ENCODE measurements at places on chromosomes 3 and 15.

- DNase-seq = no peak
These were observed 14.2 kb downstream of the ZNF80 start for GRCh38 chr3:114223143-114223542.

GRCh38 chr3:108569336-108569735 lies 19.9 kb downstream of the CIP2A start:
- no peak for DNase-seq

DNA sequence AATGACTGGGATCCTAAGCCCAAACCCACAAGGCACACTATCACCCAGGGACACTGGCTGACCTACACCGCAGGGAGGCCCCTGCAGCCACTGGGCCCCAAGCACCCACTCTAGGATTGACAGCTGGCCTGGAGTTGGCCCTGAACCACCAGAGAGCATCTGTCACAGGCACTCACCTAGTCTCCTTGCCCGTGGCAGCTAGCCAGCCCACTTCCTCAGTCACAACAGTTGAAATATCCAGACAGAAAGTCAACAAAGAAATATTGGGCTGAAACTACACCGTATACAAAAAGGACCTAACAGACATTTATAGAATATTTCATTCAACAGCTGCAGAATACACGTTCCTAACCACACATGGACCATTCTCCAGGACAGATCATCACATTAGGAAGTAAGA lies 5.2 kb upstream of the SPINK8 start:
- DNase-seq = no peak

GRCh38 chr3:85939074-85939482 lies 980.3 kb downstream of the CADM2 start:
- DNase-seq = peak; percentile 35

DNA sequence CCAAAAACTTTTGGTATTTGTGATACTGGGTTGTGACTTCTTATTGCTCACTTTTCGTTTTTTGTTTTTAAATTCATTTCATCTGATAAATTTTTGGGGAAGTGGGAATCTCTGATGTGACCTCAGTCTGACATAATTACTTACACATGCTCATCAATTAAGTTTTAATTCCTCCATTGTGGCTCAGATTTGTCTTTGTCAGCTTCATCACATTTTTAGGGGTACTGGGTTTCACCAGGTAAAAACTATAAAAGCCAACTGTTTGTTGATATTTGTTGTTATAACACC lies 425.3 kb upstream of the TGFBR2 start:
- no peak for DNase-seq

DNA sequence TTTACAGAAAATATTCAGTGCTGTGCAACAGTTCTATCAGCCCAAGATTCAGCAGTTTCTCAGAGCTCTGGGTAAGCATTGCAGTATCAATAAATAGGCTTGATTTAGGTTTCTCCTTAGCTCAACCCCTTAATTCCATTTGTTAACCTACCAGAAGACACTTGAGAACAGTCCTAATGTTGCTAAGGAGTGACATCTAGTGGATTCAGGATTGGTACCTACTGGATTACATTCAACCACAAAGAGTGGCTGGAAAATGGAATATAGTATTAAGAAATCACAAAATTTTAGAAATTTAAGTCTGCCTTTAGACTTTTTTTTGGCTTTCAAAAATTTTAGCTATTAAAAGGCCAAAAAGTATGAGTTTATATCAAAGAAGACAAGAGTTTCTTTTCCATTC lies 34.7 kb downstream of the POLG start:
- DNase-seq = no peak

DNA sequence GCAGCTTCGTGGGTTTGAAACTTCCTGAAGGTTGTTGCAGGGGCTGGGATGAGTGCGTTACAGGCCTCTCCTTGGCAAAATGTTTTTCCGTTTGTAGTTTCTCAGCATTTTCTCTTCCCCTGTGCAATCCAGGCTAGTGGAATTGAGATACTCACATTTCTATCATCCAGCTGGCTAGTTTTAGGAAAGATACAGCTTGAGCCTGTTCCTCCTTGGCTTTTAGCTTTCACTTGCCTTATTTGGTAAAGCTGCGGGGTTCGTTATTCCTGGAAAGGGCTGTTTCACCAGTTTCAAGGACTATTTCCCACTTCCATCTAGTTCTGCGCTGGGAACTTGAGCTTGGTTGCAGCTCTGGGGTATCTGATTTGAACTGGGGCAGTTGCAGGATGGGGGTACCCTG lies 90.3 kb downstream of the ITPR1 start:
- peak; percentile 53 for DNase-seq

DNA sequence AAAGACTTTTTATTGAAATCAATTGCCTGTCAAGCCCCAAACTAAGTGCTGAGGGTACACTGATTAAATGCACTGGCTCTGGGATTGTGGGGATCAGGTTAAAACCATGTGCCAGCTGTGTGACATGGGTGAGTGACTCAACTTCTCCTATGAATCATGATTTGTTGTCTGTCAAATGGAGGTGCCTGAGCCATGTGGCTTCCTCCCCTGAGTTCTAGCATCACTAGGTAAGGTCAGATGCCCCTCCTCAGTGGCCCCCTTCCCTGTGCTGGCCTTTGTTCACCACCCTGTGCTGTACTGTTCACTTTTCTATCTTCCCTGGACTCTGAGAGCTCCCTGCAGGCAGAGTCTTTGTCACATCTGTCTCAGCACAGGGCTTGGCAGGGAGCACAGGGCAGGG lies 43.6 kb upstream of the ATP2B2 start:
- no peak for DNase-seq

DNA sequence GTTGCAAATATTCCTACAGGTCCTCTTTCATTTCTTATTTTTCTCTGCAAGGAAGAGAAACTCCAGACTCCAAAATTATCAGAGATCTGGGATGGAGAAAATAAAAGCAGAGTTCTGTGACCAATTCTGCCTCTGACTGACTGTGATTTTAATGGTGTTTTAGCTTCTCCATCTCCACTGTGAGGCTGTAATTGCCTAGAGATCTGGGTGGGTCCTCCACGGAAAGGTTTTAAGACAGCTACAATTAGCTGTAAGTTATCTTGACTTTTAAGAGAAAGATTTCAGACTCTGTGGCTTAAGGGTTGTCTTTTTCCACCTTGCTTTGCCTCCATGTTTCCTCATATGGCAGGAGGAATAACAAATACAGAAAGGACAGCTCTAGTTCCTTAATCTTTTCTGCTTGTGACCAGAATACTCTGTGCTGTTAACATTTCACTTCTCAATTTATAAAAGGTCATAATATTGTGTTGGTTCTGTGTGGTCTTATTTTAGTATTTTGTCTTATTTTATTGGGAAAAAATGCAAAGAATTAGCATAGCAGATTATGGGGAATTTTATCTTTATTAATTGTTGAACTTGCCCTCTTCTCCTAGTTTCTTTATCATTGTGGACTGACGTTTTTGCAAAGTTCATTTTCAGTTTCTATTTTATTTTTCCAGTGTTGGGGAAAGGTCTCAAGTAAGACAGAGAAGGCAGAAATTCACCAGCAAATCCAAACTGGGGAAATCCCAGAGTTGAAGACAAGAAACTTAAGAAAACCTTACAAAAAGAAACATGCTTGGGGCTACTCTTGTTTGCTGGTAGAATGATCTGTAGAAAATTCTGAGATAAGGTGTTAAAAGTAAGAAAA lies 157.9 kb downstream of the RAP2B start:
- DNase-seq = no peak

GRCh38 chr15:92451225-92451825 lies 57.6 kb downstream of the ST8SIA2 start:
- no peak for DNase-seq

GRCh38 chr3:139234491-139234890 lies 109.3 kb upstream of the MRPS22 start:
- DNase-seq = no peak

- DNase-seq = no peak
These were observed 651.2 kb downstream of the DIPK2A start for GRCh38 chr3:144622845-144623244.

DNA sequence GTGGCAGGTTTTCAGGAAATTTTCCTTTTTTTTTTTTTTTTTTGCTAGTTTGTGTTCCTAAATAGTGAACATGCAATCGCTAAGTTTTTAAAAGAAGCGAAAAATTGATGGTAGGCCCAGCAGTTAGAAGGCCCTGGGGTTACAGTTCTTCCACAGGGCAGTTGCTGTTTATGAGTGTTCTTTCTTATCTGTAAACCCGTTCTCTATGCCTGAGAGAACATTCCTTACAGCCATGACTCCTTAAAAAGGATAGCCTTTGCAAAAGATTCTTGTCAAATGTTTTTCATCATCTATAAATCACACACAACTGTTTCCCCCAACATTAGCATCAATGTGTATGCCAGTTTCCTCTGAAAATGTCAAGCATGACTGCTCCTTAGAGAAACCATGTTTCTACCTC lies 23.8 kb upstream of the MYZAP start:
- DNase-seq = no peak

DNA sequence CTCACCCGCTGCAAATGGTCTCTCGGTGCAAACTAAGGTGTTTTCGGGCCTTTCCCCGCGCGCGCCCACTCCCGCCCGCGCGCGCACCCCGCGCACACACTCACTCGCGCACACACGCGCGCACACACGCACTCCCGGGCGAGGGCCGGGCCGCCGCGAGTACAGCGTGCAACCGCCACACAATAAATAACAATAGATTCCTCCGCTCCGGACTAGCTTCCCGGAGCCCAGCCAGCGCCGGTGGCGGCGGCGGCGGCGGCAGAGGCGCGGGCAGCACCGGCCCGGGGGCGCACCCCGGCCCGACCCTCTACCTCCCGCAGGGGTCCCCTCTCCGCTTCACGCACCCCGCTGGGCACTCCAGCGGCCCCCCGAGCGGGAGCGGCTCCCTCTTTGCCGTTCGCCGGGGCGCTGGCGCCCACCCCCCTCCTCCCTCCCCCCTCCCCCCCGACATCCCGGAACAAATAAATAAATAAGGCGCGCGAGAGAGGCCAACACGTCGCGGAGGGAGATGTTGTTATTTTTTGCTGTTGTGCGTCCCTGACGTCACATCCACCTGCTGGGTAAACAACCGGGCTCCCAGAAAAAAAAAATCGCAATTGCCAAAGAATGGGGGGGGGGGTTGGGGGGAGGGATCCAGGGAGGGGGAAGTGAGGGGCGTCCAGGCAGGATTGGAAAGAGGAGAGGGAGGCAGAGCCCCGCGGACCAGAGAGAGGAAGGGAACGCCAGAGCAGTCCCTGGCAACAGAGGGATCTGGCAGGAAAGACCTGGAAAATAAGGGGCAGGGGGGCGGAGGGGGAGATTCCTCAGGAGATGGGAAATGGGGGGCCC lies at the start of gene FOXP1:
TSS of gene FOXP1 (minus strand) at position 163 of the 828 bp plus-strand sequence. CDS start 385,347 bp downstream, outside the sequence.
- peak; percentile 87 for DNase-seq

GRCh38 chr3:16357186-16358121 lies 92.4 kb downstream of the OXNAD1 start:
- no peak for DNase-seq

- DNase-seq = no peak
These were observed 19.4 kb downstream of the TGFBR2 start for GRCh38 chr3:30625541-30626438.

- DNase-seq = no peak
These were observed 354.7 kb downstream of the MCTP2 start for GRCh38 chr15:94586099-94586498.

- no peak for DNase-seq
These were observed 6.5 kb downstream of the RUBCN start for GRCh38 chr3:197730200-197730599.

DNA sequence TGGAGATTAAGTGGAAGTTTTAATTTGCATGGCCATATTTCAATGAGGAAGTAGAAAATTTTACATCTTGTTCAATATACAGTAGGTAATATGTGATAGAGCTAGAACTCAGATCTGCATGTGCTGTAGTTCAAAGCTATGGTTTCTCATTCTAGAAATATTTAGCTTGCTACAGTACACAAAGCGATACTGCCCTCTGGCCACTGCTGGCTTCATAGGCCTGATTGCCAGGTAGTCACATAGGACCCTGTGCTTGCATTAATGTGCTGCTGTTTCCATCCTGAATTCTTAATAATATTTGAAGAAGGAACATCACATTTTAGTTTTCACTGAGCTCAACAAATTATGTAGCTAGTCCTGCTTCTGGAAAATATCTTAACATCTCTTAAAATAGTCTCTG lies 87.0 kb downstream of the PLSCR2 start:
- no peak for DNase-seq

- DNase-seq = no peak
These were observed 94.2 kb downstream of the NUP210 start for GRCh38 chr3:13325892-13326443.

GRCh38 chr15:33119865-33120264 lies 74.6 kb downstream of the FMN1 start:
- DNase-seq = no peak

DNA sequence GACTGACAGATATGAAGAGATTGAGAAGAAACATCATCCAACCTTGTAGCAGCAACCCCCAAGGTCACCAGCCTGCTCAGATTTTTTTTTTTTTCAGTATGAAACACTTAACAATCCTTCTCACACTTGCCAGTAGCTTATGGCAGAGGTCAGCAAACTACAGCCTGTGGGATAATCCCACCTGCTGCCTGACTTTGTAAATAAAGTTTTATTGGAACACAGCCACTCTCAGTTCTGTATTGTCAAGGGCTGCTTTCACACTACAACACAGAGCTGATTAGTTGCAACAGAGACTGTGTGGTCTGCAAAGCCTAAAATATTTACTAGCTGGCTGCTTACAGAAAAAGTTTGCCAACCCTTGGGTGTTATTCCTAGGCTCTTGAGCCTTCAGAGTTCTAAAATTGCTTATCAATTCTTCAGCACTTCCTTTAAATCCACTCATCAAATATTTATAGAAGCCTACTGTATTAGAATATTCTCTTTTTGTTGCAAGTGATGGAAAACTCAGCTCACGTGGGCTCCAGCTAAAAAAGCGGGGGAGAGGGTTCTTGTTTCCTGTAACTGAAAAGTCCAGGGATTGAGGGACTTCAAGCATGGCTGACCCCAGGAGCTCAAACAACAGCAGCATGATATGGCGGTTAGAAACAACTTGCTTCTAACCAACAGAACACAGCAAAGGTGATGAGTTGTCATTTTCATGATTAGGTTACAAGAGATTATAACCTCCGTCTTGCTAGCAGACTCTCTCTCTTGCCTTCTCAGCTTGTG lies 246.1 kb downstream of the SHQ1 start:
- no peak for DNase-seq

- no peak for DNase-seq
These were observed 230.0 kb downstream of the TUSC7 start for GRCh38 chr3:116939550-116939949.

GRCh38 chr15:58698887-58699641 lies 50.4 kb downstream of the ADAM10 start:
- DNase-seq = no peak

DNA sequence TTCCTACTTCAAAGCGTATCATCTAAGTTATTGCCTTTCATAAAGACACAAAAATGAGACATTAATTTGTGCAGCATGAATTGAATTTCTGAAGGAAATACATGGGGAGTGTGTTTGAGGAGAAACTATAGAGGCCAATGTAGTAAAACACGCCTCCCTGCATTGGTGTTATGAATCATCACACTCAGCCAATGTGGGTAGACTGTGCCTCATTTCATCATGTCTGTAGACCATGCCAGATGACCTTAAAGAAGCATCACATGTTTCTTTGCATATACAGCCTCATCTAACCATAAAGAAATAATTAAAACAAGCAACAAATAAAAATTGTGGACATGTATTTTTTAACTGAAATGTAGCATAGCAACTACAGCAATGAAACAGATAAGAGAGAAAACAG lies 486.0 kb upstream of the ADAMTS9 start:
- no peak for DNase-seq

Data from femur (tissue), 1 donor.